ENCODE measurements at places on chromosomes 16 and 17.

DNA sequence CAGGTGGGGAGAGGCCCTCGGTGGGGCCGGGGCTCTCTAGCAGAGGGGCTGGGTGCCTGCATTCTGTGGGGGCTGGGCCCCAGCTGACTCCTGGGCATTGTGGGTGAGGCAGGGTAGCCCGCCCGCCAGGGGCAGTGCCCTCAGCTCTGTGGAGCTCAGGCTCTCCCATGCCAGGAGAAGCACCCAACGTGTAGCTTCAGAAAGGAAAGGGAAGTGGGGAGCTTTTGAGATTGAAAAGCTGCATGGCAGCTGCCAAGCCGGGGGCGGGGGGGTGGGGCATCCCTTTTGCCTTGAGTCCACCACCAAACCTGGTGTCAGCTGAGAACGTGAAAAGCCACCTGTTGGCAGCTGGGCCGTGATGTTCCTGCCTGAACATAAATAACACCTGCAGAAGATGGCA is 192.1 kb upstream of the CIBAR2 start:
- H3K36me3 ChIP-seq, result 0 out of 2 replicates have a peak, but pooled peaks cover 4% of the 10 kb centered on the region
- no peak for DNase-seq
- H3K4me3 ChIP-seq, result no peak overlapping the region
- no peak overlapping the region for H3K27ac ChIP-seq
- H3K4me1 ChIP-seq, result peaks cover 58% of the 10 kb centered on the region

GRCh38 chr17:64778240-64779097 is 116.4 kb upstream of the SMURF2 start:
- no peak overlapping the region for H3K27ac ChIP-seq
- DNase-seq, result peak; percentile 65
- peaks cover 23% of the 10 kb centered on the region for H3K4me1 ChIP-seq
- H3K36me3 ChIP-seq, result no peaks in the 10 kb centered on the region
- H3K27me3 ChIP-seq, result peaks cover 83% of the 10 kb centered on the region

DNA sequence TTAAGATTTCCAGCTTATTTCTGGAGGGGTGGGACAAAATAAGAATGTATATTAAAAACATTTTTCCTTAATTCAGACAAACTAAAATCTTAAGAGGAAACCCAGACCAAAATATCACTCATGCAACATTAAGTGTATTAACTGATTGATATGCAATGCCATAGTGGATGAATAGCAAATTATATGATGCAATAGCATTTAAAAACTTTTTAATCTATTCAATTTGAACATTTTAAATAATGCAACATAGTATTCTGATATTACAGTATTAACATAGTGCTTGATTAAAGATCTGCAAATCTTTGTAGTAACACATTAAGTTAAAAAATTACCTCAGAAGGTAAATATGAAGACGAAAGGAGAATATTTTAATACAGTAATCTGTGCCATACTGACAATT is 15.3 kb upstream of the INTS2 start:
- H3K27me3 ChIP-seq, result no peaks in the 10 kb centered on the region
- no peak for DNase-seq

DNA sequence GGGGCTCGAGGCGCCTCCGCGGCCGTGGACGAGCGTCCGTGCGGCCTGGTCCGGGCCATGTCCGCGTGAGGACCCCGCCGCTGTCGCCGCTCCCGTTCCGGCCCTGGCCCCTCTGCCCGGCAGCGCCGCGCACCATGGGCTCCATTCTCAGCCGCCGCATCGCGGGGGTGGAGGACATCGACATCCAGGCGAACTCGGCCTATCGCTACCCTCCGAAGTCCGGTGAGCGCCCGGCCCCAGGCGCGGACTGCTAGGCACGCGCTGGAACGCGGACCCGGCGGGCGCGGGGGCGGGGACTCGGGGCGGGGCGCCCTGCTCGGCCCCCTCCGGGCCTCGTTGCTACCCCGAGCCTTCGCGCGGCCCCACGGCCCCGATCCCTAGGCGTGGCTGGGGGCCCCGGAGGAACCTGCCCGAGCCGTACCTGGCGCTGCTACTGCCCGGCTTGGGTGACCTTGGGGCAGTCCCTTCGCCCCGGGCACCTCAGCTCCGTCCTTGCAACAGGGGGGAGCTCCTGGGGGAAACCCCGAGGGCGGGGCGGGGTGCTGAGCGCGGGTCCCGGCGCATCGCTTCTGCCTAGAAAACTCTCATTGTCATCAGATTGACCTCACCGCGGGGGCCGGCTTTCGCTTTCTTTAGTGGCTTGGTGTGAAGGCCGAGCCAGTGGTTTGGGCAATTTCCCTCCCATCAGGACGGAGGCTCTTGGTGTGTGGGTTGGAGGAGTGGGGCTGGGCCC is 367 bp downstream of the MGRN1 start:
- H3K27ac ChIP-seq, result peak overlapping the region; percentile 97
- peaks cover 17% of the 10 kb centered on the region for H3K4me1 ChIP-seq
- peak; percentile 76 for DNase-seq

GRCh38 chr16:47467501-47467900 is 6.4 kb downstream of the PHKB start:
- no peak for DNase-seq
- H3K27ac ChIP-seq, result no peak overlapping the region
- H3K36me3 ChIP-seq, result no peaks in the 10 kb centered on the region
- H3K4me3 ChIP-seq, result no peak overlapping the region

DNA sequence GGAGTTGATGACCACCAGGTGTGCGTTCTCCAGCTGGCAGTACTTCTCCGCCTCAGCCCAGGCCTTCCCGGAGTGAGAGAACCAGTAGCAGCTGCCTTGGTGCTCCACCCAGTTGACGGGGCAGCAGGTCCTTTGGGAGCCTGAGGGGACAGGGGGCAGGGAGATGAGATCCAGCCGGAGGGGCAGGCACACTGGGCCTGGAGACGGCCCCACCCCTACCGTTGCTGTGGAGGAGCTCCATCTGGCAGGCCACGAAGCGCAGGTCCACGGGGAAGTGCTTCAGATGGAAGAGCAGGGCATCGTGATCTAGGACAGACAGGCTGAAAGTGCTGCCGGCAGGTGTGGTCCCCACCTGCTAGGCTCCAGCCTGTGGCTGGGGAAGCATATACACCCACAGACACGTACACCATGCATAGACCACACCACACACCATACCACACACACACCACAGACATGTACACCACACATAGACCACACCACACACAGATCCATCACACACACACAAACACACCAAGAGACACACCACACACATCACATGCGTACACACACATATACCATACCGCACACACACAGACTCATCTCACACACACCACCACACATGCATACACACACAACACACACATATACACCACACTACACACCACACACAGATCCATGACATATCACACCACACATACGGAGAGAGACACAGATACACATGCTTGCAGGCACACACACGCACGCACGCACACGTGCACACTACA is 7.4 kb downstream of the ASGR2 start:
- H3K27me3 ChIP-seq, result peaks cover 9% of the 10 kb centered on the region
- no peaks in the 10 kb centered on the region for H3K36me3 ChIP-seq
- no peak overlapping the region for H3K4me3 ChIP-seq
- DNase-seq, result no peak
- H3K4me1 ChIP-seq, result peaks cover 16% of the 10 kb centered on the region

DNA sequence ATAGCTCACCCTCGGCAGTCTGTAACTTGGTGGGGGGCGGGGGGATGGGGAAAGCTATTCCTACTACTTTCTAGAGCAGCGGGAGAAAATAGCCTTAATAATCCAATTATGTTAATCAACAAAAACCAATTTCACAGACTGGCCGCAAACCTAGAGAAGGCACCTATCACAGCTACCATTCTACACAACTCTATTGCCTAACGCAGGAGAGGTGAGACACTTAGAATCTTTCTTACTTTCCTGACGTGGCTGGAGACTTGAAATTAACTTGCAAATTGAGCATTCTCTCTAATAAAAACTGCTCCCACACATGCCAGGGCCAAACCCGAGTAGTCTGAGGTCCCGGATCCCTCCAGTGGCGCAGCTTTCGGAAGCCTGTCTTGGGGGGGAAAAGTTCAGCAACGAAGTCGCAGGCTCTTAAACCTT is 794 bp downstream of the SMG6 start:
- H3K27ac ChIP-seq, result peak overlapping the region; percentile 74
- H3K36me3 ChIP-seq, result peaks cover 20% of the 10 kb centered on the region
- H3K27me3 ChIP-seq, result peaks cover 4% of the 10 kb centered on the region
- H3K4me3 ChIP-seq, result peak overlapping the region; percentile 86
- no peak for DNase-seq

DNA sequence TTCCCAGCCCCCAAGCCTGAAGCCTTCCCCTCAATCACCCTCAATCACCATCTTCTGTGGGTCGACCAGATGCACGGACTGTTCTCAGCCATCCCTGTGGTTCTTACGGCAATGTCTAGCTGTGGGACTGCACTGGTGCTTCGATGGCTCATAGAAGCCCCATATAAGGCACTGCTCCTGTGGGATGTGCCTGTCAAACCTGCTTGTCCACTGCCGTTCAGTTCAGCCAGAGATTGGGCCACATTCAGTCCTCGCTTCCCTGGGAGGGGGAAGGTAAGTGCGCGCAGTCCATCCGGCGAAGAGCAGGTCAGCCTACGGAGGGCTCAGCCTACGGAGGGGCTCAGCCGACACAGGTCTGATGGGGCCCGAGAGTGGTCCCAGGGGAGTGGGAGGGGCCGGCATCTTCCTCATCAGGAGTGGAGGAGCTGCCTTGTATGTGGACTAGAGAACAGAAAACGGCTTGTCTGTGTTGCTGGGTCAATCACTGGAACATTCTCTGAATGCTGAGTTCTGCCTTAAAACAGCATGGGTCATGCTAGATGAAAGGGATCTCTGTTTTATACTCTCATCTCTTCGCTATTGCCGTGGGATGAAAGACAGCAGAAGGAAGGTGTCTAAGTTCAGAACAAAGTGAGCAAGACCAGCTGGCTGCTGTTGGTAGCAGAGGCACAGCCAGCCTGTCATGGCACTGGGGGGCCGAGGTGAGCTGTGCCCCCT is at the start of gene CARD14:
TSS of gene CARD14 (plus strand) at position 247 of the 717 bp plus-strand sequence. CDS start 11,409 bp downstream, outside the sequence.
- H3K36me3 ChIP-seq, result no peaks in the 10 kb centered on the region
- DNase-seq, result no peak
- H3K4me3 ChIP-seq, result no peak within 1 kb of the TSS
- no peaks in the 10 kb centered on the region for H3K27me3 ChIP-seq
- H3K4me1 ChIP-seq, result peaks cover 4% of the 10 kb centered on the region

DNA sequence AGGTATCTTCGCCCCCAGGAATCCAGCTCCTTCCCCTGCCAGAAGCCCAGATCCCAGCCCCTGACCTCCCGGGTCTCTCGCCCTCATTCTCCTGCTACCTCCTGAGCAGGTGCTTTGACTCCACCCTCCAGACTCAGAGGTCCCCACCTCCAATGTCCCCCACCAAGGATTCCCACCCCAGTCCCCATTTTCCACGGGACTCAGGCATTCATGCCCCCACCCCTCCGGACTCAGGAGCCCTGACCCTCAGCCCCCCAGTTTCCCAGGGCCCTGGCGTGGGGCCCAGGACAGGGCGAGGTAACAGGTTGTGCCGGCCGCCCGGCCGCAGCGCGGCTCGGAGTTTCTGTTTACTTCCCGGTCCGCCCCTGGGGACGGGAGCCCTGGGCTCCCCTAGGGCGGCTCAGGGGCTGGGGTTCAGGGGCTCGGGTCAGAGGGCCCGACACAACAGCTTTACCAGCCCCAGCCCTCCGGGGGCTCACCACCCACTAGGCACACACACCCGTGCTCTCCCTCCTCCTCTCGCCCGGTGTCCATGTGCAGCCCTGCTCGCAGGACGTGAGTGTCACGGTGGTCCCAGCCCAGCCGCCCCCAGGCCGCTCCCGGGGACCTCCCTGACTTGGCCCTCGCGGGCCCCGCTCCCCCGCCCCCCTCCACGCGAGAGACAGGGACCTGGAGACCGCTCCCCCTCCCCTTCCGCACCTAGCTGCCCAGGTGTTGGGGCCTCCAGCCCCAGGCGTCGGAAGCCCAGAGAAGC is 595 bp downstream of the BICDL2 start:
- peak; percentile 42 for DNase-seq
- no peak overlapping the region for H3K27ac ChIP-seq
- H3K4me3 ChIP-seq, result peak overlapping the region; percentile 72
- peaks cover 33% of the 10 kb centered on the region for H3K4me1 ChIP-seq
- peaks cover 3% of the 10 kb centered on the region for H3K27me3 ChIP-seq
